Activated CD8-positive, alpha-beta memory T cell treated with anti-CD3 and anti-CD28 coated beads, Interleukin-2, amount 50 U/mL, for 4 hours (primary cell): ENCODE measurements at places on chromosomes 7 and 10.

GRCh38 chr7:142347091-142347490, 89.2 kb upstream of the PRSS58 start:
- no peak for DNase-seq

DNA sequence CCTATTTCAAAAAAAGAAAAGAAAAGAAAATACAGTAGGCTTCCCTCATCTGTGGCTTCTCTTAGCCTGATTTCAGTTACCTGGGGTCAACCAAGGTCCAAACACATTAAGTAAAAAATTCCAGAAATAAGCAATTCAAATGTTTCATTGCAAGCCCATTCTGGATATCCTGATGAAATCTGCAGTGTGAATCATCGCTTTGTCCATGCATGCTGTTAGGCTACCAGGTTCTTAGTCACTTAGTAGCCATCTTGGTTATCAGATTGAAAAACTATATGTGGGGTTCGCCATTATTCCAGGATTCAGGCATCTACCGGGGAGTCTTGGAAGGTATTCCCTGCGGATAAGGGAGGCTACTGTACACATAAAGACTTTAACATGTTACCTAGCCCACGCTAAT, 991 bp upstream of the FAM204A start:
- DNase-seq: no peak

DNA sequence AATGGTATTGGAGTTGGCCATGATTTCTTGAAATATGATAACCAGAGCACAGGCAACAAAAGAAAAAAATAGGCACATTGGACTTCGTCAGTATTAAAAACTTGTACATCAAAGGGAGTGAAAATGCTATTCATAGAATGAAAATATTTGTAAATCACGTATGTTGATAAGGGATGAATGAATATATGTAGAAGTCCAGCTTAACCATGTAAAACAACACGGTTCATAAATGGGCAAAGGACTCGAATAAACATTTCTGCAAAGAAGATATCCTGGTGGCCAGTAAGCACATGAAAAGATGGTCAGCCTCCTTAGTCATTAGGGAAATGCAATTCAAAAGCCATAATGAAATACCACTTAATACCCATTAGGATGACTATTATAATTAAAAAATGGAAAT, 68.1 kb downstream of the WAC start:
- DNase-seq: no peak

DNA sequence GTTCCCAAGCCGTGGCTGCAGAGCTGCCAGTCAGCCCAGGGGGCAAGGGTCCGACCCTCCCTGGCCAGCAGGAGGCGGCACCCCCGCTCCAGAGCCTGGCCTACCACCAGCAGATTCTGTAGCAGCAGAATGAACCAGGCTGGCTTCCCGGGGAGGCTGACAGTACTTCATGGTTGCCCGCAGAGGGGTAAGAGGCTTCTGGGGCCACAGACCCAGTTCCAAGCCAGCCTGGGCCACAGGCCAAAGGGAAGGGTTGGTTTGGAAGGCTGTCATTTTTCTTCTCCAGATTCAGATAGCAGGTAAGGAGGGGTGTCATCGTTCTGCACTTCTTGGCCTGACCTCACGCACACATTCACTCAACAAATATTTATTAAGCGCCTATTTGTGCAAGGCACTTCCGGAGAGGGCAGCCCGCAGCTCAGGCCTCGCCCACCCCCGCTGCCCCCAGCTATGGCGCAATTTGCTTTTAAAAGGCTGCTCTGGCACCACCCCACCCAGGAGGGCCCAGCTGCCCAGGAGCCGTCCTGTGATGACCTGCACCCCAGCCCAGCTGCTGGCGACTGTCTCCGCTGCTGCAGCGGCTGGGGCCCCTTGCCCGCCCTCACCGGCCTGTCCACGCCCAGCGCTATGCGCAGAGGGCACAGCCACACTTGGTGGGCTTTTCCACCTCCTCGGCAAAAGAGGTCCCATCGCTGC, 168.5 kb downstream of the LCOR start:
- no peak for DNase-seq

DNA sequence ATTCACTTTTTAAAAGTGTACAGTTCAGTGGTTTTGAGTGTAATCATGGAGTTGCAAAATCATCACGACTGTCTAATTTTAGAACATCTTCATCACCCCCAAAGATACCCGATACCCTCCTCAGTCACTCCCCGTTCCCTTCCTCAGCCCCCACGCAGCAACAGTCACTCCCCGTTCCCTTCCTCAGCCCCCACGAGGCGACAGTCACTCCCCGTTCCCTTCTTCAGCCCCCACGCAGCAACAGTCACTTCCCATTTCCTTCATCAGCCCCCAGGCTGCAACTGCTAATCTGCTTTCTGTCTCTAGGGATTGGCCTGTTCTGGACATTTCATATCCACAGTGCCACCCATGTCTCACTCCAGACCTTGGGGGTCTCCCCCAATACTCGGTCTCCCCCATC, 161.6 kb upstream of the PPP2R2D start:
- DNase-seq: no peak

DNA sequence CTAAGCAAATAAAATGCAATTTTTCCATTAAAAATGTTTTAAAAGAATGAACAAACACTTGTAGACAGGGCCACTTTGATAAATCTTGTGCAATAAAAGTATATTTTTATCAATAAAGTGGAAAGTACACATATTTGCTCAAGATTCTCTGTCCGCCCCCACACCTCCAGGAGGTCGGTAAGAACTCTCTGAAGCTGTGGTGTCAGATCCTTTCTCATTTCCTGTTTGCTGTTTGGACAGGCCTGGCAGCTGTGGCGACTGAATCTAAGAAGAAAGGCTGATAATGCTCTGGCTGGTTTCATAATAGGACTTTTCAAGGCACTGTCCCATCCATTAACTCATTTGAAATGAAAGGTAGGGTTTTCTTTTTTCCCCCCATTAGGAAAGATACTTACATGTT, 15.3 kb upstream of the ASB4 start:
- no peak for DNase-seq

GRCh38 chr7:40298421-40298820, 163.6 kb downstream of the SUGCT start:
- DNase-seq: no peak

DNA sequence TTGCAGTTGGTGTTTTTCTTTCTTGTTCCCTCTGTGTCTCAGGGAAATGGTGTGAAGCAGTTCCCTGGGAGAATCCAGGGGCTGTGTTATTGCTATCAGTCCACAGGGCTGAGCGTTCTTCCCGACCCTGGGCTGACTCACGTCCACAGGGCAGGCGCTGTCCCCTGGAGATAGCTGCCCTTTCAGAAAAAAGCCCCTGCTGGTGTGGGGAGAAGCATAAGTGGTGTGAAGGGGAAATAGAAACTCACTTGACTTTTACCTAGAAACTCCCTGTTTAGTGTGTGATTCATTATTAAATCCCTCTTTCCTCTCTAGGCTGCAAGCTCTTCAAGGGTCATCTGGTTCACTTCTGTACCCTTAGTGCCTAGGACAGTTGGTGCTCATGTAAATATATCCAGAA, 63.3 kb upstream of the SMNDC1 start:
- DNase-seq: no peak

- DNase-seq: no peak
These were observed 63.2 kb downstream of the VCL start for GRCh38 chr10:74061104-74061503.

DNA sequence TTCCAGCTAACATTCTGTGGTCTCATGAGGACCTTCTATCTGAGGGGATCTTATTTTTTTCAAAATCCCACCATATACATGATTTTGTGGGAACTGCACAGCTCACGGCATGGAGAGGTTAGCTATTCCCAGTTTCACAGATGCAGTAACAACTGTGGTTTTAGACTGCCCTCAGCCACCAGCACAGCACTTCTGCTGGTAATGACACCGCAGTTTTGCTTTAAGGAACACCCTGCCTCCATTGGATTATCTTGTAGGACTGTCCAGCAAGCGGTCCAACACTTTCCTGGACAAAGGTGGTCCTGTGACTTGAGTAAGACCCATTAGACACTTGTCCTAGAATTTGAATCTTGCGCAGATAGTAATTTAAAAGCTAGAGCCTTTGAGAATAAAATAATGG, 65.3 kb upstream of the SMNDC1 start:
- no peak for DNase-seq

- no peak for DNase-seq
These were observed 758.9 kb downstream of the GRM8 start for GRCh38 chr7:126493801-126494200.

GRCh38 chr7:149770728-149771636, 2.4 kb downstream of the ZNF467 start:
- DNase-seq: no peak

DNA sequence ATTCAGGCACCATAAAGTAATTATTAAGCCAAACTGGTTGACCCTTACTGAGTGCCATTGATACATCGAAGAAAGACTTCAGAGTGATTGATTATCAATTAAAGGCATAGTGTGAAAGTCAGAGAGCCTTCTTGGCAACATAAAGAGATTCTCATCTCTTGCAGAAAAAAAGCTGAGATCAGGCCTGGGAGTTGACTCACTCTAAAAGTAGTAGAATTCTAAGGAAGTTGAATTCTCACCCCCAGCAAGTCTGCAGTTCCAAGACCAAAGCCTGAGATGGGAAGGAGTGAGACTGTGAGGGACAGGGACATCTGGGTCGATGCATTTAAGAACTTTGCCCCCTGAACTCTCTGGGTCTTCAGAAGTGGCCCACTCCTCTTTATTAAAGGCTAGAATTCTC, 21.6 kb upstream of the ERCC6 start:
- no peak for DNase-seq

DNA sequence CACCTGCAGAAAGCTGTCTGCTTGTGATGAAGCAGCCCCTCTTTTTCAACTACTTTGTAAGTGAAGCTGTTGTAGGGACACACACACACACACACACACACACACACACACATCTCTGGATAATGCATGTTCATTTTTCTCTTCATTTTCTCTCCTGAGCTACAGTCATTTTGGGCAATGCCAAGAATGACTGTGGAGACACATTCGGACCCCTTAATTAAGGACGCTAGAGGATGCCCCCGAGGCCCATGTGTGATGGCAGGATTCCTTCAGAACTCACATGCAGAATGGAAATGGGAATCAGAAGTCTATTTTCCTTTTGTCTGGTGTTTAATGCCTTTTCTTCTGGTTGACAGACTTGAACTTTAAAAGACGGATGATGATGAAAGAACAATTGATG, 56.6 kb downstream of the CLRN3 start:
- no peak for DNase-seq

DNA sequence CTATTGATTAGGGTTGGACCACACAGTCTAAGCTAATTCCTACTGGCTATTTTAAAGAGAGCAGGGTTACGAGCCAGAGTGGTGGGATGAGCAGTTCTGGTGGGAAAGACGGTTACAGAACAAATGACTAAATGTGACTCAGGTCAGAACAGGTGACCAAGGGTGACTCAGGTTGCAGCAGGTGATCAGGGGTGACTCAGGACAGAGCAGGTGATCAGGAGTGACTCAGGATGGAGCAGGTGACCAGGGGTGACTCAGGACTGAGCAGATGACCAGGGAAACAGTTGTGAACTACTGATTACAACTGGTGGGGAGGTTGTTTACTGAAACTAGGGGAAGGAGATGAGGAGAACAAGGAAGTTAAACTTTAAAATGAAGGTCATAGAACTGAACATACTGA, 366.3 kb downstream of the ABCA13 start:
- DNase-seq: no peak

DNA sequence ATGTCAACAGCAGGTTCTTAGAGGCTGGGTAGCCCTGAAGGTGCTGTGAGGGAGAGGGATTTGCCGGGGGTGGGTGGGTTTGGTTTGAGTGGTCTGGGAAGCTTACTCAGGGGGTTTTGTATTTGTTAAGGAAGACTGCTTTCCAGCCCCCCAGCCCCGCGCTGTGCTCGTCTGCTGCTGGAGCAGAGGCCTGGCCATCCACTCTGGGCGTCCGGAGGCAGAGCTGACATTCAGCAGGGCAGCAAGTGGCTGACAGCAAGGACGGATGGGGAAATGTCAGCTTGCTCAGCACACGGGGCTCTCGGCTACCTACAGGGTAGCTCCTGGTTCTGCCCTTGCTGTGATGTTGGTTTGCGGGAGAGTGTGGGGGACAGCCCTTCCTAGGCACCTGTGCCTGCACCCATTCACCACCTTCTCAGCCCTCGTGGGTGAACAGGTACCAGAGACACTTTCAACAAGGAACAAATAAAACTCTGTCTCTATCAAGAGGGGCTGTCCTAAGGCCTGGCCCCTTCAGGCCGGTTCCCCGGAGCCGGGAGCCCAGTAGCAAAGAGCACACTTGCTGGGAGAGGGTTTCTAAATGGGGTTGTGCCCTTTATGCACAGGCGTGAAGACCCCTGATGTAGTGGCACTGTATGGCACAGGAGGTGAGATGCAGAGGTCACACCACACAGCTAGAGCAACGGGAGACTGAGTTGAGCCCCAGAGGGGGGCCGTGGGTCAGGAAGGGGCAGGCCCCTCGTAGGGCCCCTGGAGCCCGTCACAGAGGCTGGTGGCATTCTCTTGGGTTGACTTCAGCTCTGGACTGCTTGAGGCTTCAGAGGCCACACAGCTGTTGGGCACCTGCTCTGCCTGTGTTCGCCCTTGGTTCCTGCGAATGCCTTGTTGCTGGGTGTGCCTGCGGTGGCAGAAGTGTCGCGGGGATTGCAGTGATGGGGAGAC, 72.2 kb upstream of the SHH start:
- DNase-seq: no peak

DNA sequence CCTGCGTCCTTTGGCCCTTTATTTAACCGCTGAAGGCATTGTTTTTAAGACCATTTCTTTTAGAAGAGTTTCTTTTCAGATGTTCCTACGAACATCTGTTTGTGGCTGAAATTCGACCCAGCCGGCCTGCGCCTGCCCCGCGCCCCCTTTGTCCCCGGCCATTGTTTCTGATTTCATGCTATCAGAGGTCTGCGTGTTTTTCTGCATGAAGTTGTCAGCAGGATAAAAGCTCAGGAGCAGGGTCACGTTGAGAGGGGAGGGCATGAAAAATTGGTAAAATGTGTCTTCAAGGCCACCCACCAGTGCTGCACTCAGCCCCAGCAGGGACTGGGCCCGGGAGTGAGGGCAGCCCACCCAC, 43.1 kb downstream of the NKX6-2 start:
- DNase-seq: no peak

DNA sequence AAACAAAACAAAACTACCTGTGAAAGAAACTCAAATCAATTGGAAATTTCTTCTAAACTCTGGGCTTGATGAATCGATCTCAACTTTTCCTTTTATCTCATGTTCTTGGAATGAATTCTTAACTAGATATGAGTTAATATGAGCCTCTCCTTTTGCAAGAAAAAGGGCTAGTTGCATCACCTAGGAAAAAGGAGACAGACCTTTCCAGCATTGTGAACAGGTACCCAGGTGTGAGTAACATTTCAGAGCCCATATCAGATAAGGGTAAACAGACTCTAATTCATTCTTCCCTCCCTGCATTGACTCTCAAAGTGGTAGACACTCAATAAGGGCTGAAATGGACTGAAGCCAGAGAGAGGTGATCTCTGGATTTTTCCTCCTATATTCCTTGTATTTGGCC, 103.8 kb upstream of the AGR3 start:
- no peak for DNase-seq

DNA sequence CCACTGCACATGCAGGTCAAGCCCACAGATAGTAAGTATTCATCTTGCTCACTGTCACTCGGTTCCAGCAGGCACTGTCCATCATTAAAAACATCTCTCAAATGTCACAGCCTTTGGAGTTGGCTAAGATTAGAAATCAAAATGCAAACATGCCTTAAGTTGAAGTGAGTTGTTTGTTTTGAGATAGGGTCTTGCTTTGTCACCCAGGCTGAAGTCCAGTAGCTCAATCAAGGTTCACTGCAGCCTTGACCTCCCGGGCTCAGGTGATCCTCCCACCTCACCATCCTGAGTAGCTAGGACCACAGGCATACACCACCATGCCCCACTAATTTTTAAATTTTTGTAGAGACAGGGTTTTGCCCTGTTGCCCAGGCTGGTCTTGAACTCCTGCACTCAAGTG, 98.1 kb downstream of the EBF3 start:
- DNase-seq: no peak

- DNase-seq: no peak
These were observed 16.1 kb upstream of the C10orf71 start for GRCh38 chr10:49282879-49283341.
